GM10248 (cell line): ENCODE measurements at places on chromosomes 16 and 17.

DNA sequence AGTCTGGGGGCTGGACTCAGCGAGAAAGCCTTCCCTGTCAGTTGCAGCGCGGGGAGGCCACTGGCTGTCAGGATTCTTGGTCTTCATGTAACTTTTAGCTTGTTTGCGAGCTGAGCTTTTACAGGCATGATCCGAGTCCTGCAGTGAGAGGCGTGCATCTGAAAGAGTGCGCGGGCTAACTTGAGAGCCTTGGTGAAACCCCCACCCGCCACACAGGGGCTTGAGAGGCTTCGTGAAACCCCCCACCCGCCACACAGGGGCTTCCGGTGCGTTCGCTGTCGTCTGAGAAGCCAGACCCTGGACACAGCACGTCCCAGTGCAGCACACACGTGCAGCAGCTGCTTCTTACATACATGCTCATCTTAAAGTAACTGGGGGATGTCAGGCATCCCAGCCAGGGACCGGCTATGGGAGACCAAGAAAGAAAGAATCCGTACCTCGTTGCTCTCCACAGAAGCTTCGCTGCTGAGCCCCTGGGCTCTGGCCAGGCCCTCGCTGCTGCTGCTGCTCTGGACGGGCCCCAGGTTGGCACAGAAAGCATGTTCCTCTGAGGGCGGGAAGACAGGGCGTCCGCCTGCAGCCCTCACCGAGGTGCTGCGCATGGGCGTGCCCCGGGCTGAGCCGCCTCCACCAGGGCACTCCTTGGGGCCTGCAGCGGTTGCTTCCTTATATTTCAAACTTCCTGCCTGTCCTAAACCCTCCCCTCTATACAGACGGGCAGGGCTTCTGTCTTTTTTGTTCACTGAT, 7.8 kb downstream of the NUDT16L1 start:
- no peak for DNase-seq

GRCh38 chr17:68378268-68379176, 78.8 kb downstream of the WIPI1 start:
- DNase-seq, result no peak

DNA sequence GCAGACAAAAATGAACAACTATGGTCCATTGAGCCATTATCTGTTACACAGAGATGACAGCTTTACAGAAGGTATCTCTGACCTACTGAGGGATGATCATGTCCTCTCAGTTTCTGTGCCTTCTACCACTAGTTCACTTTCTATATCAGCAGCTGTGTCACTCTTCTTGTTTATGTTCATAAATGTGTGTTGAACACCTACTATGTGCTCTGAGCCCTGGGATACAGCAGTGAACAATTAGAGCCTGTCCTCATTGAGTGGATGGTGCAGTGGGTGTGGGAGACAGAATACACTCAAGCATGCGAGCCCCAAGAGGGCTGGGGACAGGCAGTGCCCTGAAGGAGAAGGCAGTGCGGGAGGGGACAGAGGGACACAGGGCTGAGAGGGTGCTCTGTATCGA, 92.1 kb downstream of the ABCC6 start:
- no peak for DNase-seq

- DNase-seq, result no peak
Observed at GRCh38 chr16:70715055-70715858, 29.4 kb upstream of the MTSS2 start.

DNA sequence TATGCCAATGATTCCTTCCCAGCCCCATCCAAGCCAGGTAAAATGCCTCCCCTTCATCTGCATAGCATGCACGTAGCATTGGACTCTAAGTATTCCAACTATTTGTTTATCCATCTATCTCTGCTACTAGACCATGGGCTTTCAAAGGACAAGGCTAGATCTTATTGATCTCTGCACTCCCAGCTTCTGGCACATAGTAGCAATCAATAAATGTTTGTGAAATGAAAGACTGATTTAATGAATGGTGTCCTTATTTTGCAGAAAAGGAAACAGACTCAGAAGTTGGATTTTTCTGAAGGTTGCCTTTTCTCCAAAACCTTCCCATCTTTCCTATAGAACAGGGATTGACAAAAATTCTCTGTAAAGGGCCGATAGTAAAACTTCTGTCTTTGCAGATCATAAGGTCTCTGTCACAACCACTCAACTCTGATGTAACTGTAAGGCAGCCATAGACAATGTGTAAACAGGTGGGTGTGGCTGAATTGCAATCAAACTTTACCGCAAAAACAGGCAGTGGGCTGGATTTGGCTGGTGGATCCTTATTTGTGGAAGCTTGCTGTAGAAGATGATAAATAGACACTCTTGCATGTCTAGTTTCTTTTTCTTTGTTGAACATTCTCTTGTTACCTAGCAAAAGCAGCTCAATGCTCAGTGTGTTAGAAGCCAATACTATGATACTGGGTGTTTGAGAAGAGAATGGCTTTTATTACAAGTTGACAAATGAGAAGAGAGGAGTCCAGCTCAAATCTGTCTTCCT, 7.6 kb upstream of the CMTR2 start:
- DNase-seq, result no peak

DNA sequence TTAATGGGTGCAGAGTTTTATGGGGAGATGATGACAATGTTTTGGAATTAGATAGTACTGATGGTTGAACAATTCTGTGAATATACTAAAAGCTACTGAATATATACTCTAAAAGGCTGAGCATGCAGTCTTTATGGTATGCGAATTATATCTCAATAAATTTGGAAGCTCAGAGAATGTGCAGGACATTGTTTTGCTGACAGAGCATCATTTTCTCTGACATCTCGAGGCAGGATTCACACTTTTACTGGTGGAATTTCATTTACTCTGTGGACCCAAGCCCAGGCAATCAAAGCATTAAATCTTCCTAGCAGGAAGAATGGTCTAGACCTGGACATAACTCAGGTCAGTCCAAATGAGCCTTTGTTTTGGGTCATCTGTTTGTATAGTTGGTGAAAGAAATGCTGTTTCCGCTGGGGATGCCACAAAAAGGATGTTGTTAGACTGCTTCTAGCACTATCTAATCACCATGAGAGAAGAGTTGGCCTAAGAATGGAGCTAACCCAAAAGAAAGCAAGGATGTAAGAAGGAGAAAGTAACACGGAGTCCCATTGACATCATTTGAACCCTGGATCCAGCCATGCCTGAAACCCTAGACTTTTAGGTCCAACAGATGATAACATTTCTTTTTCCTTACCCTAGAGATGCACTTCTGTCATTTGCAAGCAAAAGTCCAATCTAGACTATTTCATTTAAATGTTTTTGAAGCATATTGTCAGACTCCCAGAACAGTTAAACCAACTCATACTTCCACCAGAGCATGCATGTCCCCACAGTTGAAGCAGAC, 18.8 kb upstream of the USP10 start:
- DNase-seq, result no peak

- no peak for DNase-seq
Observed at GRCh38 chr17:15399443-15399842, 58.0 kb upstream of the TEKT3 start.

GRCh38 chr17:7445619-7445968, 733 bp downstream of the CHRNB1 start:
- peak; percentile 49 for DNase-seq

DNA sequence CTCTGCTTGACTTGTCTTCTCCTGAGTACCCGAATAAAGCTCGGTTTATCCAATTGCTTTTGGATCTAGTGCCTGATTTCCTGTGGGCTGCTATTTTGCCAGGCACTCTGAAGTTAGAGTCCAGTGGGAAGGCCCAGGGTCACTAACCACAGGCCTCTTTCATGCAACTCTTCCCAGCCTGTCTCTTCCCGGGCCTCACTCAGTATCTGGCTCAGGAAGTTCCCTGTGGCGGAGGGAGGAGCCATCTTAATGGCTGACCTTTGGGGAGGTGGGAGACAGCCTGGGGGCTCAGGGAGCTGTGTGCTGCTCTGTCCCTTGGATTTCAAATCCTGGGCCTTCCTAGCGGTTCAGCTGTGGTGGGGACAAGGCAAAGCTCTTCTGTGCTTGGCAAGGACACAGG, 328.5 kb downstream of the SLC39A11 start:
- no peak for DNase-seq

- DNase-seq, result no peak
Observed at GRCh38 chr16:80791411-80791810, 13.0 kb downstream of the CDYL2 start.

- no peak for DNase-seq
Observed at GRCh38 chr17:54864636-54865356, 35.9 kb upstream of the TOM1L1 start.

- DNase-seq, result no peak
Observed at GRCh38 chr17:59504821-59505220, 60.6 kb upstream of the DHX40 start.

- DNase-seq, result no peak
Observed at GRCh38 chr17:17021194-17021863, 20.9 kb upstream of the MPRIP start.

GRCh38 chr16:11877374-11877773, 26.0 kb upstream of the RSL1D1 start:
- no peak for DNase-seq

DNA sequence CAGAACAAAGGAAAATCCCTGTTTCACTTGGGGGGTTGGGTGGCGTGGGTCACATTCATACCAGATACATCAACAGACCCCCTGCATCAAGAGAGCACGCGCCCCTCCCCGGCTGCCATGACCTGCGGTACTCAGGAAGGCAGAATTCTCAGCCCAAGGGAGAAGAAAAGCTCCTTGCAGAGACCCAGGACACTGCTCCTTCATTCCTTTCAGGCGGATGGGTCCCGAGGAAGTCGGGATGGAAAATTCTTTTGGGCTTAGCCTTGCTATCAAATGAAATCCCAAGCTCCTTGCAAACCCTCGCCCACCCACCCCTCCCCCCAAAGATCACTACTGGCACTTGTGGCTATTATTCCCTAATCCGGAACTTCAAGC, 40.6 kb downstream of the HIC1 start:
- no peak for DNase-seq

GRCh38 chr17:17635126-17635525, 43.6 kb upstream of the PEMT start:
- no peak for DNase-seq
